ENCODE measurements at places on chromosomes 16 and 17.
A peak's percentile ranks its signal among the peaks of the same experiment; 100 is the strongest.

DNA sequence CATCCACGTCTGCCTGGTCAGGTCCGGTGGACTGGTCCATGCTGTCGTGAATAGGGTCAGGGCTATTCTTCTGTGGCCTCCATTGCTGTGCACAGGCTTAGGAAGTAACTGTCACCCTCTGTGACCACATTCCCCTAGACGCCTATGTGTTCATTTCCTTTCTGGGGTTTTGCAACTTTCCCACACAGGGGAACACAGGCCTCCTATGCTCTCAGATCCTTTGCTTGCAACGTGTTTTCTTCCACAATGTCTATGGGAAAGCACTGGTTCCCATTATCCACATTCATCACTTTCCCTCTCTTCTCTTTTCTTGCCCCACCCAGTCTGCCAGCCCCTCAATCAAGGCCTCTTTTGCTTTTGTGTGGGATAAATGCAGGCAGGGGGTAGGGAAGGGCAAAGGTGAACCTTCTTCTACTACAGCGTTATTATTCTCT, 43.2 kb upstream of the DNAJA2 start:
- DNase-seq = no peak

DNA sequence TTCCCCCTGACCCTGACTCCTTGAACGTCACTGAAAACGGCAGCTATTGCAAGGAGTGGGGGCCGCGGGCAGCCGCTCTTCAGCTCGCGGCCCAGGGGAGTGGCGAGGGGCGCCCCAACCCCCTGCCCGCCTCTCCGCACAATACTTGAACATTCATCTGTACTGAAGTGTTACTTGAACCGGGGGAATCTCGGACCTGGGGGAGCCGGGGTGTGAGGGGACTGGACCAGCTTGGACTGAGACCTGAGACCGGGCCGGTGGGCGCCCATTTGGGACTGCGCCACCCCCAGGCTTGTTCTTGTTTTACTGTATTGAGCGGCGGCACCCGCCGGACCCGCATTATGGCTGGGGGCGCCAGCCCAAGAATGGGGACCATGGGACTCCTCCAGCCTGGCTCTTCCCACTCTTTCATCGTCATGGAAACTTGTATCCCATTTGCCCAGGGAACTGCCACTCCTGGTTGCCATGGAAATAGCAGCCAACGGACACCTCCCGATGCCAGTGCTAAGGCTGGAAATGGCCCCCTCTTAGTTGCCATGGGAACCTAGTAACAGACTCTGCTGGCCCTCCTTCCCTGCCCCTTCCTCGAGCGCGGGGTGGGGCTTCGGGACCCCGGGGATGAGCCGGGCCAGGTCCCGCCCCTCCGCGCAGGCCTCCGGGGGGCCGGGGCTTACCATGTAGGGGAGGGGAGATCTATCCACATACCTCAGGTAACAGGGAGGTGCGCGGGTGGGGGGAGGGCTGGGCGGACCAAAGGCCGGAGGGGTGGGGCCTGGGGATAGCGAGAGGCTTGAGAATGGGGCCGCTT, 805 bp upstream of the ORAI3 start:
- peak; percentile 92 for DNase-seq

- DNase-seq = no peak
These were observed 22.6 kb upstream of the KIFC3 start for GRCh38 chr16:57824888-57825287.

- DNase-seq = no peak
These were observed 6.3 kb upstream of the NPTX1 start for GRCh38 chr17:80482555-80483308.

DNA sequence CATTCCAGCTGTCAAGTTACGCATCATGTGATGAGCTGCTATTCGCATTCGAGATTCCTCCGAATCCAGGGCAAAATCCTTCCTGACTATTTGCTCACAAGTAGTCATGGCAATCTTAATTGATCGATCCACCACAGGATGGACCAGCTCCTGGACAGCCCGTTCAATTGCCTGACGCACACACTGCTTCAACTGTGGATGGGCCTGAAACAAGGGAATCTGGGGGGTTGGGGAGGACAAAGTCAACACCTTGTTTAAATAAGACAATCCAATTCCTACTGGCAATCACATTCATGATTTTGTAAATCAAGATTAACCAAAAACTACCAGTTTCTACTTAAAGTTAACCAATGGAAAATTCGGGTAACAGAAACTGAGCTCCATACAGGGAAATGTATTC, 28.4 kb downstream of the SETD6 start:
- DNase-seq = no peak

DNA sequence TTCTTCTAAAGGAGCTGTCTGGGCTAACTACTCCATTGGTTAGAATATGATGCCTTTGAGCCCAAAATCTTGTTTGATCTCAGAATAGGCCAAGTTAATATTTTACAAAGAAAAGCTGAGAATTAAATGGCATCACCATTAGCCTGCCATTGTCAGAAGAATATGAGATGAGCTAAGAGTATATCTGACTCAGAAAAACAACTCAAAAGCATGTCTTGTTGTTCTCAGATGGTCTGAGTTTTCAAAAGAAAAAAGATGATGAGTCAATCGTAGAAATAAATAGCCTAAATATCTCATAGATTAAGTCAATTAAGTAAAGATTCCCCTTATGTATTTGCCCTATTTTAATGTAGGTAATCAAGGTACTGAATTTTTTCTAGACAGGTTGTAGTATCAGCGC, 197.1 kb upstream of the TBX2 start:
- DNase-seq = no peak

GRCh38 chr17:67026341-67026740, 18.0 kb upstream of the CACNG1 start:
- DNase-seq = no peak

- DNase-seq = no peak
These were observed 62.9 kb downstream of the MAP2K6 start for GRCh38 chr17:69477204-69477902.

GRCh38 chr16:53711390-53711789, 7.4 kb downstream of the FTO start:
- DNase-seq = no peak

DNA sequence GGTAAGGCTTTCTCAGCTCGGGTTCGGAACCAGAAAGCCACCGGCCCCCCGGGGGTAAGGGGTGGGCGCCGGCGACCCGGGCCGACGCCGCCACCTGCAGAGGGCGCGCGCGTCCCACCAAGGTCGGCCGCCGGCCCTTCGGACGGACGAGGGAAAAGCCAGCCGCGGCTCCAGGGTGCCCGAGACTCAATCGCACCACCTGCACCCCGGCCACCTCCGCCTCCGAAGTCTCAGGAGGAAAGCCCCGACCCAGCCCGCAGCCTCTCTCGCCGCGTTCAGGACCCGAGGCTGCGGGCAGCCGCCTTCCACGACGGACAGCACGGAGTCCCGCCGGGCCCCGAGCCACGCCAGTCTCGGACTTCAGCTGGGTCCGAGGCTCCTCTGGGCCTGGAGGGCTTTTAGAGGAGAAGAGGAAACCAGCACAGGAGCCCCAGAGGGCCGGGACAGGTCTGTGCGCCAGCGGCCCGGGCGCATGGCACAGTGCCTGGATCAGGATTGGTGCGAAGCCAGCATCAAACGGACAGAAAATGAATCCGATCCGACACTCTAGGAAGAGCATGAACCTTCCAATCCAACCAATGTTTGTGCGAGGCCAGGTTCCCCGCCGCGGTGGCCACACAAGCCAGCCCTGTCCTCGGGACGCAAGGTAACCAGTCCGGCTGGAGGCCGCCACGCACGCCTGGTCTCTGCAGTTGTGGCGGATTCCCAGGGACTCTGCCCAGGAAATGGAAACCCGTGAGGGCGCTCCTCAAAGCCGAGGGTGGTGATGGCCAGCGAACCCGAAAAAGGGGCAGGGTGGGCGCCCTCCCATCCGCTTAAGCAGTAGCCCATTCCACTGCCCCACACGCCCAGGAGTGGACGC, 6.7 kb downstream of the CBX8 start:
- no peak for DNase-seq

GRCh38 chr16:65545413-65545956, 423.6 kb upstream of the CDH11 start:
- DNase-seq = no peak

GRCh38 chr16:52548261-52549010, 1.5 kb upstream of the TOX3 start:
- no peak for DNase-seq

DNA sequence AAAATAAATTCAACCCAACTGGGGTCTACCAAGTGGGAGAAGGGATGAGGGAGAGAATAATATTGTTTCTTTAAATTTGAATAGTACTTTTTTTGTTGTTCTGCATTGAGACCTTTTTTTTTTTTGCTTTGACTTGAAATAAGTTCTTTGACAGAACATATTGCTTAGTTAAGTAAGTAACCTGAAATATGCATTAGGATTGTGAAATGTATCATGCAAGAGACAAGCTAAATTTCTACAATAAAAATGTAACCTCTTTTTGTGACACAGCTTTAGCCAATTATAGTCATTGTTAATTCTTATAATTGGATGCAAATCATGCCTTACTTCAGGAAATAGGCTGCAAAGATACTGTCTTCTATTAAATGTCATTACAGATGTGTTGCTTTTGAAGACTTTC, 150.0 kb upstream of the GOT2 start:
- DNase-seq = no peak

GRCh38 chr17:39954876-39955275, 7.9 kb upstream of the GSDMA start:
- DNase-seq = no peak

DNA sequence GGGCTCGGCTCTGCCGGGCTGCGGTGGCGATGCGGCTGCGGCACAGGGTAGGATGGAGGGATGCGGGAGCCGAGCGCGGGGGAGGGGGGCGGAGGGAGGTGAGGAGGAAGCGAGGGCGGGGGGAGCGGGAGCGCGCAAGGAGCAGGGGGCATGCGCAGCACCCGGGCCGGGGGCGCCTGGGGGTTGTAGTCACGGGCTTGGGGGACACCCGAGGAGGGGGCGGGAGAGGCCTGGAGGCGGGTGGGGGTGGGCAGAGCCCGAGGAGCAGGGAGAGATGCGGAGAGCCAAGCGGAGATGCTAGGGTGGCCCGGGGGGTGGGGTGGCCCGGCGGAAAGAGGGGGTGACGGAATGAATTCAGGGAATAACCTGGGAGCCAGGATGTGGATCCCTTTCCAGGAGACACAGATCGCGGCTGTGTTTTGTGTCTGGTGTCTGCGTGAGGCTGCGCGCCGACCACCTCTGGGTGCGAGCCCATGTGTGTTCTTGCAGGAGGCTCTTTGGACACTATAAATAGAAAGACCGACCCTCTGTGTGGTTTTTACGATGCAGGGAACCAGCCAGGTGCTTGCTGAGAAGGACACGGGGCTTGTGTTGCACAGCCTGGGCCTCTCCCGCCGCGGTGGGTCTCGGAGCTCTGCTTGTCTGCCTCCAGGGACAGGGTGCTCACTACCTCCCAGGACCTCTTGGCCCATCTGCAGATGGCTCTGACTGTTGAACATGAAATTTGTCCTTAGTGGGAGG, at the start of gene STX1B:
Gene STX1B (minus strand): TSS at position 54 of the 741 bp plus-strand sequence. CDS start 242 bp downstream, outside the sequence.
- DNase-seq = no peak

Measured in HS-5 (cell line).